ENCODE measurements at places on chromosomes 11 and 22.

DNA sequence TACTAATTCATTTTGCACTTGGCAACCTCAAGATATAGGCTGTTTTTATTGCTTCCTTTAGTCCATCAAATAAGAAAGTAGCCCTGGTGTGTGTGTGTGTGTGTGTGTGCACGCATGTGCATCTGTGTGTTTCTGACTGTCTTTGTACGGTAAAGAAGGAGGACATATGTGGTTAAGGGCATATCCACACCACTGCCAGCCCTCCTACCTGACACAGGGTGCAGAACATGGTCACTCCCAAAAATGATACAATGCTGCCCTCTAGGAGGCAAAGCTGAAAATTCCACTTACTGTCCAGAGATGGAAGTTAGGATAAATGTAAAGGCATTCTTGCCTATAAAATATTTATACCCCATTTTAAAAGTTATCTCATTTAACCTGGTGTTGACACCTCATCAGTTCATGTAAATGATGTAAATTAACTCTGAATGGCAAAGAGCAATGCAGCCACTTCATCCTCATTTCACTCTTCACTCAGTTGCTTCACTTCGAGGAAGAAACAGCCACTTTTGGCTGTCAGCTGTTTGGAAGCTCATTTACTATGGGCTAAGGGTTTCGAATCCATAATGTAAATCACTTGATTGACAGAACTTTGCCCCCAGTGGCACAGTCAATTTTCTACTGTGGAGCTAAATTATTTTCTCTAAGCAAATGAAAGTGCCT is 83.1 kb upstream of the MTNR1B start:
- DNase-seq = no peak

- DNase-seq = no peak
Observed at GRCh38 chr11:128802358-128802981, 64.6 kb downstream of the KCNJ1 start.

GRCh38 chr11:79243422-79244210 is 197.2 kb downstream of the TENM4 start:
- no peak for DNase-seq

DNA sequence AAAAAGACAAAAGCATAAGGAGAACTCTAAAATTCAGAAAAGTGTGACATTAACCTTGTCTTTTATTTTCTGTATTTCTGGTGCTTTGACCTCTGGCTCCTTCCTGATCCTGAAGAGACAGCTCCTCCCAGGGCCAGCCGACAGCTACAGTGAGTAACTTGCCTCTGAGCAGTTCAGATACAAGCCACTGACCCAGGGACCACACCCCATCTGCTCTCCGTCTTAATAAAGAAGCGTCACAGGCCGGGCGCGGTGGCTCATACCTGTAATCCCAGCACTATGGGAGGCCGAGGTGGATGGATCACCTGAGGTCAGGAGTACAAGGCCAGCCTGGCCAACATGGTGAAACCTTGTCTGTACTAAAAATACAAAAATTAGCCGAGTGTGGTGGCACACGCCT is 6.5 kb downstream of the MLC1 start:
- no peak for DNase-seq

DNA sequence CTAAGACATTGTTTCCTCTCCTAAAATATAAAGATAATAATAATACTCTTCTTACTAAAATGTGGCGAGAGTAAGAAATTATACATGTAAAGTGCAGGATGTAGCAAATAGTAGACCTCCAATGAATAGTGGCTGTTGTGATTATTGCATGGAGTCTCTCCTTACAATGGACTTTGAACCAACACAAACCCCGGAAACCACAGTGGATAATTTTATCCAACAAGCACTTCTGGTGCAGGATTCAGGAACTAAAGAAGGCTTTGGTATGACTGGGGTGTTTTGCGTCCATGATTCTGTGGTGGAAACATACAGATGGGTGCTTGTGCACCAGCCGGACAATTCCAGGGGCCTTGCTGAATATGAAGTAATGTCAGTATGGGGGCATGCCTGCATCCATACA is 146.4 kb upstream of the UBASH3B start:
- DNase-seq = no peak

DNA sequence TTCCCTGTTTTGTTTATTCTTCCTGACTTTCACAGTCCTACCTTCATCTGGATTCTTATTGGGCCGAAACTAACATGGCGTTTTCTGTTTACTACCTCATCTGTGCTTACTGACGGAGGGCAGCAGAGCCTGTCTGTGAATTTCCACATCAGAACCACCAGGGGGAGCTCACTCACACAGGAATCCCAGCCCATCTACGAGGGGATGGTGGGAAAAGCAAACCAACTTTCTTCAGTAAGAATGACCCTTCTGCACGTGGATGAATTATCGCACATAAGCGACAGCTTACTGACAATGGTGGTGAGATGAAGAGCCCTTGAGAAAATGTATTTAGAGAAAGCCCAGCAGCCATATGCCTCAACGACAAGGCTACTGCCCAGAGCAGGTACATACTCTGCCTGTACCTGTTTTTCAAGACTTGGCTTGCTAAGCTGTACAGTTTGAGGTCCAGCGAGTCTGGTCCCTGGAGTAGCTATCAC is 42.5 kb downstream of the LARGE2 start:
- peak; percentile 30 for DNase-seq

GRCh38 chr11:60938500-60938899 is 13.5 kb downstream of the SLC15A3 start:
- no peak for DNase-seq

DNA sequence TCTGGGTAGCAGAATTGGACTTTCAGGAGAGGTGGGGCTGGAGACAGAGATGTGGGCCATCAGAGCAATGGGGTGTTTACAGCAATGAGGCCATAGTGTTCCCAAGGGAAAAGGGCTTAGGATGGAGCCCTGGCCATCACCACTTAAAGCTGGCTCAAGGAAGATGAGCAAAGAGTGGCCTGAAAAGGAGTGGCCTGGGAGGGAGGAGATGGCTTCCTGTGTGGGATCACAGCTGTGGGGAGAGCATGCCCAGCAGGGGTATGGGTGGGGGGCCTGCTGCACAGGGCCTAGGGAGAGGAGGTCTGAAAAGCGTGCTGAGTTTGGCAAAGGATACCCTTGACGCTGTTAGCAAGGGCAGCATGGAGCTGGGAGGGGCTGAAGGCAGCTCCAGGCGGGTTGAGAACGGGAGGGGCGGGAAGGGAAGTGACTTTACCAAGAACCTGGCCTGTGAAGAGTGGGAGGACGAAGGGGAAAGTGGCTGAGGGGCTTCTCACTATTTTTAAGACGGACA is 13.9 kb downstream of the LRRC32 start:
- no peak for DNase-seq

DNA sequence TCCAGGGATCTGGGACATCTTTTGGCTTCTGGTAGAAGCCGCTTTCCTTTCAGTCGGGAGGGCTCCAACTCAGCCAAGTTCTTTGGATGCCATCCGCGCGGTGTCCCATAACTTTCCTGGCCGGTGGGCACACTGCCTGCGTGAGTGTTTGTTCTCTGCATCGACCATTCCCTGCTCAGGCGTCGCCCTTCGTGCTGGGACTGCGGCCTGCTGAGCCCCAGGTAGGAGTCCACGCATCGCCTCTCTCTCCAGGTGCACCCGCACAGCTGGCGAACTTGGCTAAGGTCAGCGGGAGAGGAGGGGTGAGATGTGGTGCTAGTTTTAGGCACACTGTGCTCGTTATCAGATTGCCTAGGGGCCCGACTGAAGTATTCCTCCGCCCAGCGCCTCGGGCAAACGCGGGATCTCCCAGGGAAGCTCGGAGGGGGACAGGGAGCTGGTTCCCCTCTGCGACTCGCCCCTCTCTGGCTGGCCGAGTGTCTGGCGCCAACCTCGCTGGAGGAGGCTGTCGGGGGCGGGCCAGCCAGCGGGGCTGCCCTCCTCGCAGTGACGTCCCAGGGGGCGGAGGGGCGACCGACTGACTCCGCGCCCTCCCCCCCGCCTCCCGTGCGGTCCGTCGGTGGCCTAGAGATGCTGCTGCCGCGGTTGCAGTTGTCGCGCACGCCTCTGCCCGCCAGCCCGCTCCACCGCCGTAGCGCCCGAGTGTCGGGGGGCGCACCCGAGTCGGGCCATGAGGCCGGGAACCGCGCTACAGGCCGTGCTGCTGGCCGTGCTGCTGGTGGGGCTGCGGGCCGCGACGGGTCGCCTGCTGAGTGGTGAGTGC is at the start of gene LAYN:
TSS of gene LAYN (plus strand) at position 607 of the 823 bp plus-strand sequence. CDS start at position 731, 124 bp downstream.
- DNase-seq = no peak

DNA sequence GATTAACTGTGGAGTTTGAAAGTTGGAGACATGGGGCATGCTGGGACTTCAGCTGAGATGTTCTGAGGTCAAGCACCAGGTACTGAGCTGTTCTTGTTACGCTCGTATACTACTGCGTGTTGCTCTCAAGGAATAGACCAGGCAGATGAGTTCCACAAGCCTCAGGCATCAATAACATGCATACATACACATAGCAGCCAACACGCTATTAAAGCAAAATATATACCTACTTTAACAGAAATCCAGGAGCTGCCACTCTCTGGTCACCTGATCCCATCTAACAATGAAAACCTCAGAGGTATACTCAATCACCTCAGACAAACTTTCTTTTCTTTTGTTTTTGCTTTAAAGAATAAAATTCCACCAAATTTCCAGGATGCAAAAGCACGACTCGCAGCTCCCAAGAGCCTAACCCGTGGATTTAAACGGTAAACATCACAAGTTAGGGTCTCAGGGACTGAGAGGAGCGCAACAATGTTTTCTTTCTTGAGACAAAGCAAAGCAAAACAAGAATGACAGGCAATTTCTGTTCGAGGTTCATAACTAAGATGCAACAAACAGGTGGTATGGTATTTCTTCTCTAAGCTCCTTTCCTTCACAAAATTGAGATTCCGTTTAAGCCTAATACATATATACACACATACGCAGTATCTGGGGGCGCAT is 16.5 kb downstream of the BLID start:
- DNase-seq = no peak

- no peak for DNase-seq
Observed at GRCh38 chr11:8167796-8168195, 1.0 kb downstream of the RIC3 start.

GRCh38 chr22:29071261-29072045 is 1.4 kb upstream of the KREMEN1 start:
- DNase-seq = peak; percentile 11

- no peak for DNase-seq
Observed at GRCh38 chr22:48496987-48497650, 1330.6 kb downstream of the BRD1 start.

GRCh38 chr22:32760815-32761214 is 40.7 kb upstream of the TIMP3 start:
- no peak for DNase-seq

DNA sequence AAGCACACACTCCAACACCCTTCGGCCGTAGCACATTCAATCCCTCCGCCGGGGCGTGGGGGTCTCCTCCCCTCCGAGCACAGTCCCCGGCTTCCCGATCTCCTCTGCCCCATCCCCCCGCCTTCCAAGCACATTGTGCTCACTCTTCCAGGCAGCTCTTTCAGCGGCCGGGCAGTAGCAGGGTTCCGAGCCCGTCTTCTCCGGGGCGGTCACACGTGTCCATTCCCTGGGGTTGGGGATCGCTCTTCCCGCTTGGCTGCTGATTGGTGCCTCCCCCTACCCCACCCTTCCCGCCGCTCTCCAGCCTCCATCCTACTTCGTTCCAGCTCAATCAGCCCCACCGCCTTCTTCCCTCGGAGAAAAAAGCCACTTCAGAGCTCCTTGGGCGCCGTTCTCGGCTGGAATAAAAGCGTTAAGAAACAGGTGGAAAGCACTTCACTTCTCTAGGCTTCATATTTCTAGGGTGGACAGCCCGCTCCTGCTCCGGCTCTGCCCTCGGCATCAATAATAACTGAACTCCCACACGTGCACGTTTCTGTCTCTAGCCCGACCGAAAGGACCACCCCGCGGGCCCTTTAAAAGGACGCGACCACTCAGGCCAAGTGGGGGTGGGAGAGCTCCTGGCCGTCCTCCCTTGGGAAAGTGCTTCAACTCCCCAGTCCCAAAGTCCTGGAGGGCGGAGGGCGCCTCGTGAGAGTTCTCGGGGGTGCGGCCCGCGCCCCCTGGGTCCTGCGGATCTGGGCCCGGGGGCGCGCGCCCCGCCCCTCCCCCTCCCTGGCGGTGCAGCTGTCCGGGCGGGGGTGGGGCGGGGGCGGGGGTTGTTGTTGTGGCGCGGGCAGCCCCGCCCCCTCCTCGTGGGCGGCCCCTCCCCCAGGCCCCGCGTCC is 464 bp upstream of the CECR2 start:
- DNase-seq = no peak

DNA sequence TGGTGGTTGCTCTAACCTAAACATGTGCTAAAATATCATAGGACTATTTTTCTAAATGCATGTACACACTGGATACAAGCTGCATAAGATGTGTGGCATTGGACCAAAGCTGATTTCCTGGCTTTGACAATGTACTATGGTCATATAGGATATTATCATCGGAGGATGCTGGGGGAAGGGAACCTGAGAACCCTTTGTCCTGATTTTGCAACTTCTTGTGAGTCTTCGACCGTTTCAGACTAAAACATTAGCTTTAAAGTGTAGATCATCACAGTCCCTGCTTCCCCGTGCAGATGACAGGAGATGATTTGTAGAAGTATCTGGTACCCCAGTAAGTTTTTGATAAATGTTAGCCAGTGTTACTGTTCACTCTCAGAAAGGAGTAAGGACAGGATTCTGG is 554.7 kb downstream of the MIAT start:
- no peak for DNase-seq

- no peak for DNase-seq
Observed at GRCh38 chr11:20213790-20214189, 53.5 kb upstream of the DBX1 start.

DNA sequence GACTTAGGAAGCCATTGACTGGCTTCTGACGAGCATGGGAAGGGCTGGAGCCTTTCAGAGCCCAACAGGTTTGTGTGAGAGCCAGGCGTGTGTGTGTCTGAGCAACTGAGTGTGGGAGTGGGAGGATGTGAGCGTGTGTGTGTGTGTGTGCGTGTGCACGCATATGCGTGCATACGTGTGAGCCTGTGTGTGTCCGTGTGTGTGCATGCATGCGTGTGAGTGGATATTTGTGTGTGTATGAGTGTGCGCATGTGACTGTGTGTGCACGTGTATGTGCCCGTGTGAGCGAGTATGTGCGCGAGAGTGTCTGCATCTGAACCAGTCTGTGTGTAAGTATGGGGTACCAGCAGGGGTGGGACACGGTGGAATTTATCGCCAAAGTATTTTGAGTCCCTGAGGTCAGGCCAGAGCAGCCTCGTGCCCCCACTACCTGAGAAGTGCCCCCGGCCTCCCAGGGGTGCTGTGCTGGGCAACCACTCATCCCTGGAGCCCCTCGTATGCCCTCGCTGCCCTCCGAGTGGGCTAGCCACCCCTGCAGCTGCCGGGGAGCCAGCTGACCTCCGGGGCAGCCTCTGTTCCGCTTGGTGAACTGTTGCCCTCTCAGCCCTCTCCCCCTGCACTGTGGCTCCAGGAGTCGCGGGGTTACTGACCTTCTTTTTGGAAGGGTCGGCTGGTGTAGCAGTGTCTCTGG is 38.5 kb downstream of the LRP5 start:
- DNase-seq = no peak

DNA sequence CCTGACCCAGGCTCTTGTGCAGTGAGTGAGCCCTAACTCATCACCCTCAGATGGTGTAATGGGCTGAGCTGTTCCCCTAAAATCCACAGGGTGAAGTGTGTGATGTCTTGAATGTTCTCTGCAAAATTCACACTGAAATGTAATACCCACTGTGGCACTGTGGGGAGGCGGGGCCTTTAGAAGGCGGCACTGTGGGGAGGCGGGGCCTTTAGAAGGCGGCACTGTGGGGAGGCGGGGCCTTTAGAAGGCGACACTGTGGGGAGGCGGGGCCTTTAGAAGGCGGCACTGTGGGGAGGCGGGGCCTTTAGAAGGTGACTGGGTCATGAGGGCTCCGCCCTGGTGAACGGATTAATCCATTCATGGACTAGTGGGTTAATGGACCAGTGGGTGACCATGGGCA is 33.0 kb downstream of the CHID1 start:
- DNase-seq = no peak

Data from activated T-helper 9 cell treated with anti-CD3 and anti-CD28 coated beads, Interleukin-2, amount 50 U/mL, for 16 hours (primary cell).